Umbilical cord (tissue), 2 donors: ENCODE measurements at places on chromosomes 2 and 18. TPM values are rescaled to one million over a fixed set of nuclear protein-coding genes. Genes with fewer than 3 reads are reported as not detected.

The FAM124B gene
- total RNA-seq: 10.1 TPM

The FARSB gene
- total RNA-seq: 12.0 TPM

The SERPINB8 gene
- total RNA-seq: 25.3 TPM

The AQP12A gene
- total RNA-seq: not detected

The HJURP gene
- total RNA-seq: 3.9 TPM

The IL1A gene
- total RNA-seq: 1.4 TPM

The KLF7 gene
- total RNA-seq: 29.1 TPM

The CFAP53 gene
- 0.96 TPM for total RNA-seq

The CPO gene
- not detected for total RNA-seq

DNA sequence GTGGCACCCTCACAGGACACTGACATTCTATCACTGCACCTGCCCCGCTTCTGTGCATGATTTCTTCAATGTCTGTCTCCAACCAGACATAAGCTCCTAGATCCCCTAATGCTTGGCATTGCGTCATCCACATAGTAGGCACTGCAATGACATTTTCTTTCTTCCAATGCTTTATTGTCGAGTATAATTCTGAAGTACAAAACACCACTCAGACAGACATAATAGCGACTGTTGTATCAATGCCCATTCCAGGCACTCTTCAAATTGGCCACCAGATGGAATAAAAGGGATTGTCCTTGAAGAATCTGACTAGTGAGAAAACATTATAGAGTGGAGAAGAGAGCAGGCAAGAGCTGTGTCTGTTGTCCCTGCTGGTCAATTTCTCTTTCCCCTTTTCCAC, 89.0 kb downstream of the LPIN1 start:
- DNase-seq: no peak

- DNase-seq: no peak
Observed at GRCh38 chr18:79372991-79373390, 22.7 kb upstream of the NFATC1 start.

DNA sequence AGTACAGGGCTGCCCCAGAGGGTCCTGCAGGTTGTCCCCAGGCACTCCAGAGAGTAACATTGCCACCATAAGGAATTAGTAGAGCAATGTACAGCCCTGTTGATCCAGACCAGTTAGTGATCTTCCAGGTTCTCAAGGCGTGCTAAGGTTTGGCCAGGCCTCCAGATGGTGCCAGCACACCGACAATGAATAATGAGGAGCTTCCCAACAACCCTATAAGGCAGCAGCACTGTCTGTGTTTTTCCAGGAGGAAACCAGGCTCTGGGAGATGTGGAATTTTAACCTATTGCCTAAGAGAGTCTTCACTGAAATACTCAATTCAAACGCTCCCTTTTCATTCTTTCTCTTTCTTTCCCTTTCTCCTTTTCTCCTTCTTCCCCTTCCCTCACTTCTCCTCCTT, 122.1 kb downstream of the MGAT5 start:
- peak; percentile 77 for DNase-seq

- no peak for DNase-seq
Observed at GRCh38 chr2:145916799-145917198, 1396.9 kb upstream of the ZEB2 start.

- no peak for DNase-seq
Observed at GRCh38 chr2:3024401-3024935, 353.1 kb downstream of the EIPR1 start.

DNA sequence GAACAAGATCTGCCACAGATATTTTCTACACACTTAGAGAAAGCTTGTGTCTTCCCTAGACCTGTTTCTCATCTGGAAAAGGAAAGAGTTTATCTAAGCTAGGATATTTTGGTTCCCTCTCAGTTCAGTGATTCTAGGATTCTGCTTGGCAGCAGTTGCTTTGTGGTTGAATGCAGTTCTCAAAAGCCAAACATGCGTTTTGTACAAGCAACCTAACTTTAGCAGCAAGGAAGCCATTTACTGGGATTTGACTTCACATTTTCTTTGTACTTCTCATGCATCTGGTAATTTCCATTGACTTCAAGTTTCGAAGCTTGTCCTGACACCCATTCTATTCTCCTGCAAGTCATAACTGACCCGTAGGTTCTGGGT, 33.3 kb downstream of the VSNL1 start:
- DNase-seq: no peak

GRCh38 chr2:129929321-129930290, 49.9 kb upstream of the RAB6C start:
- DNase-seq: peak; percentile 90

DNA sequence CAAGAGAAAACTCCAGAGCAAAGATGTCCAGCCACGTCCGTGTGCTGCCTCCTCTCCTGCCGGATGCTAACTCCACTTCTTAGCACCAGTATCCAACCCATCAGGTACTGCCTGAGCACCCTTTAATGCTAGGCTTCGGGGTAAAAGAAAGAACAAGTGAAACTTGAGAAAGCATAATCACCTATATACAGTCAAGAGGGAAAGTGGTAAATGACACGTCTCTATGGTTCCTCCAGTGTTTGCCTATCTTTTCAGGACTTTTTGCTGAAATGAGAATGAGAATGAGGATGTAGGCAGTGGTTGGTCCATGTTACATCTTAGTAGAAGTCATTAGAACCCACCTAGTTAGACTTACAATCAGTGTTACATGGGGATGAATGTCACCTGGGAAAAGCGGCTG, 47.9 kb downstream of the EPHA4 start:
- DNase-seq: no peak

GRCh38 chr18:44693030-44693784, 12.5 kb downstream of the SETBP1 start:
- DNase-seq: no peak

GRCh38 chr18:63145166-63145850, 174.3 kb downstream of the BCL2 start:
- DNase-seq: no peak

DNA sequence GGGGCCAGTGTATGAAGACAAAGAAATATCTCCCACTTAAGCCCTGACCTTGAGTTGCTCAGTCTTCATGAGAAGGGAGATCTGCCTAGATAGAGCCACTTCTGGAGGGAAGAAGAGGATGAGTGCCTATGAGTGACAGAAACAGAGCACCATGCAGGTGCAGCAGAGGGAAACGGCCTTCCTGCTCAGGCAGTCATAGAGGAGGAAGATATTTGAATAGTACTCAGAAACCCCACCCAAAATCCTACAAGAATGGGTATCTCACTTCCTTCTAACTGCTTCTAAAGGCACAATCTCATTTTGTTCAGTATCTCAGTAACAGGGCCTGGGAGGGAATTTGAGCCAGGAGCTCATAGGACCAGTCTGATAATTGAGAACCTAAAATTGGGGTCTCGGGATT, 339.3 kb downstream of the ALK start:
- DNase-seq: no peak

GRCh38 chr2:64823794-64824193, 165.4 kb upstream of the SLC1A4 start:
- no peak for DNase-seq

DNA sequence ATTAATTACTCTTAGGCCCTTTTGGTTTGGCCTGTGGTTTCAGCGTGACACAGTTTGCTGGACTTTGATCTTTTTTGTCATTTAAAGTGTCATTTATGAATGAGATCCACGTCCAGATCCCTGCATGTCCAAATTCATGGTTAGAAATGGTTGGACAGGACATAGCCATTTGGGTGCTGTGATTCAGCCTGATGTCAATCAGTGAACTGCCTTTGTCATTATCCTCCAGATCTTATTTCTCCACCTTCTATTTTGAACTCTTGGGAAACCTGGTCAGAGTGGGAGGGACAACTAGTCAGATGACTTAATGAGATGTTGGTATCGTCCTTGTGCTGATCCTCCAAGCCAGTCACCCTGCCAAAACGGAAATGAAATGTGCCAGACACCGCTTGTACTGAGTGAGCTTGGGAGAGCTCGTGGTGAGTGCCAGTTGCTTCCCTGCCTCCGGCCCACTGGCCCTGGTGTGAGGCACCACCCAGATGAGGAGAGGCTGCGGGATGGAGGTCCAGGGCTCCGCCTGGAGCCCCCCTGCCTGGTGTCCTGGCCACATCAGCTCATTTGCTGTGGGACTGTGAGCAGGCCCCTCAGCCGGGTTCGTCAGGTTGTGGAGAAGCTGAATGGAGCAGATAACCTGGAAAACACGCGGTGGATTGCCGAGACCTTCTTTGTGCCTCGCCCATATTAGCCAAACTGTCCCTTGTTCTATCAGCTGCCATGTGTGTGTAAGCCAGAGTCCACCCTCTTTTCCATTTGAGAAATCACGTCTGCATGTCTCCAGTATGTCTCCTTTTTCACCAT, 70.1 kb downstream of the DGKD start:
- DNase-seq: no peak

DNA sequence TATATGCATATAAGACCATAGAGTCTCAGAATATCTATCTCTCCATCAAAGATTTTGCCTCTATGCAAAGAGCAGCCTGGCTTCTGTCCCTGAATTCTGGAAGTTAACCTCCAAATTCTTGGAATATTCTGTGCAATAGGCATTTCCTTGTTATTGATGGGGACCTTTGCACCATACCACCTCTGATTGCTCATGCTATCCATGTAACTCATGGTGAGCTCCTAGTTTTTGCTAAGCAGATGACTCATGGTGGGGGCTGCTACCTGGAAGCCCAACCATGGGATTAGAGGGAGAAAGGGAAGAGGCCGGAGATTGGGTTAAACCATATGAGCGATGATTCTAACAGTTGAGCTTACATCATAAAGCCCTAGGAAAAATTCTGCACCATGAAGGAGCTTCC, 310.2 kb upstream of the FIGN start:
- no peak for DNase-seq

GRCh38 chr2:228432116-228432515, 250.6 kb upstream of the SPHKAP start:
- DNase-seq: no peak

- DNase-seq: no peak
Observed at GRCh38 chr2:181552808-181553207, 95.6 kb downstream of the ITGA4 start.

DNA sequence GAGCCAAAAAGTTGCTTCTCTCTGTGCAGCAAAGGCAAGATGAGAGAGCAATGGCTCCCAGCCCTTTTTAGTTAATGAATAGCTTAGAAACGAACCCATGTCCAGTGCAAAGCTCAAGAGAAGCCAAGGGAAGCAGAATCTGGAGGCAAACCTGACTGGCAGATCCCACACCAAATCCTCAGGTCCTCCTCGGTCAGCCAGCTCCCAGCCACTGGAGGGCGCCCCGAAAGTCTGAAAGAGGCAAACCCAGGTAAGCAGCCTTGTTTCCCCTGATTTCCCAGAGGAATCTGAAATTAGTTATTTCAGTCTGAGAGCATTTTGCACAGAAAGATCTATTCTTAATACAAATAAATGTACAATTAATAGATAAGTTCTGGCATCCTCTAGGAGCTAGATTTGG, 71.3 kb upstream of the PID1 start:
- no peak for DNase-seq

DNA sequence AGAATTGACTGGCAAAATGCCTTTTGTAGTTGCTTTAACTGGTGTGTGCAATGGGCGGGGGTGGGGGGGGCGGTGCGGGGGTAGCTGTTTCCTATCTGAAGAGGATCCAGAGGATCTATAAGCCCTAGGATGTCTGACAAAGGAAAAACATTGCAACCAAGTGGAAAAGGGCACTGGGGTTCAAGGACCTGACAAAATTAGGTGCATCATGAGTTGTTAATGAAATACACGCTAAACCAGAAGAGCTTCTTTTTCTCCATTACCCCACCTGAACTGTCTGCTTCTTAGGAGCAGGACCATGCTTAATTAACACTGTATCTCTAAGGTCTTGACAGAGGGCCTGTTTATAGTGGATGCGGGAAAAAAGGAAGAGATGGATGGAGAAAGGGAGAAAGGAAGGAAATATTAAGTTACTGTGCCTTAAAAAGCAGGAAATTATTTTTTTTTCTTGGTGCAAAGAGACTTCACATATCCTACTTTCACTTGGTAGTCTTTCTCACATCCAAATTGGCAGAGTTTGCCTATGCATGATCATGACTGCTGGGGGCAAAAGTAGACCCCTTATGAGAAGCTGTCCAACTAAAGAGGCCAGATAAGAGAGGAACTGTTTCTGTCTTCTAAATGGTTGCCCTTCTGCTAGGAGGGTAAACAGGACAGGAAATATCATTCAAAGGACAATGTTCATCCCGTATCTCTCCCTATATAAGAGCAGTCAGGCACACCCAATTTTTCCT, 4.6 kb downstream of the RND3 start:
- DNase-seq: no peak

DNA sequence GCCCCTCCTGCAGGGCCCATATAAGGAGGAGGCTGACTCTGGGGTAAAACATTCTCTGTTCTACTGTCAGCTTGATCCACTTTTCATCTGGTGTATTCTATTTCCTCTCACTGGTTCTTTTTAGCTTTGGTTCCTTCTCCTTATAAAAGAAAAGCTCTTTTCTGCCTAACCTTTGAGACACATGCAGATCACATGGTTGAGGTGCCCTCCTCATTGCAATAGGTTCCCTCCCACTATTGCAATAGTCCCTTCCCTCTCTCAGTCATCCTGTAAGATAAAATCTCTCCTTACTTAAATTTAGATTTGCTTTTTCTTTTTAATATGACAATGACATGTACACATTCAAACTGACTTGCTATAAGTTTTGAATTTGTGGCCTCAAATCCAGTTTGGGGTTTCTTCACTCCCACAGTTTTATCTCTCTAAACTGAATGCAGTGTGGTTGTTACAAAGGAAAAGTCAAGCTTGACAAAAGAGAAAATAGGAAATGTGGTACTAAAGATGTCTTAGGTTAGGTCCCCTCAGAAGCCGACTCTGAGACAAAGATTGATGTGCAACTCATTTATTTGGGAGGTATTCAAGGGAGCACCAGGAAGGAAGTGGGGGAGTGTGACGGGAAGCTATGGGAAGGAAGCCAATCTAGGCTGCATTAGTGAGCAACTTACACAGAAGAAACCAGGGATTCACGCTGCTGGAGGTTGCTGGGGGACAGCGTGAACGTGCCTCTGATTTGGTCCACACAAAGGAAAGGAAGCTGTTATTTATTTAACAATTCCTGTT, 127.6 kb upstream of the LINC00305 start:
- DNase-seq: no peak

DNA sequence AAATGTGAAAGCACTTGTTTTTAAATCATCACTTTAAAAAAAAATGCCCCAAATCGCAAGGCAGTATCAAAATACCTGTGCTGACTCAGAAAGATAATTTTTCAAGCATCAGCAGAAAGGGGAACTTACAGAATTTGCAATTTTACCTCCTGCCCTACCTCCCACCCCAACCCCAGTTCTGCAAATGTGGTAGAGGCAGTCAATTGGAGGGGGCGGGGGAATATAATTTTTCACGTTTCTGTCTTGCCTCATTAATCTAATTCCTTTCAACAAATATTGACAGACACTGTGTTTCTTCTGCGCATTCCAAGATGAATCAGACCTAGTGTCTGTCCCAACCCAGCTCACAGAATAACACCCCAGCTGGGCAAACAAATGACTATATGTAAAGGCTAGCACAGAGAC, 76.8 kb downstream of the ALPK2 start:
- DNase-seq: no peak

- no peak for DNase-seq
Observed at GRCh38 chr2:102880731-102881130, 118.9 kb downstream of the TMEM182 start.

DNA sequence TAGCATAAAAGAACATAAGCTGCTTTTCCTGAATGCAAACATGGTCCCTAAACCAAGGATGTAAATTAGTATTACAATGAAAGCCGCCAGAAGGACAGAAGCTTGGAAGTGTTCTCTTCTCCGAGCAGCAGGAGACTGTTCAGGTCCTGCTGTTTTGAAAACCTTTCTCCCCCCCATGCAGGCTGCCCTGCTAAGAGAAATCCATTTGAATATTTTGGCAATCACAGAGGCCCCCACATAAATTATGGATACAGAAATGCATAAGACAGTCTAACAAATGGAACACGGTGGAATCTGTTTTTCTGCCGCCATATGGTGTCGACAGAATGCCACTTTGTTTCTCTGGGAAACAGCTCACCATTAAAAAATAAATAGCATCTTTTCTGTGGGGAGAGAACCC, 600.4 kb upstream of the KLHL29 start:
- DNase-seq: no peak
